NCI-H1417 (cell line): ENCODE measurements at places on chromosomes 7 and 10.

GRCh38 chr7:155213955-155214740 lies 83.5 kb upstream of the INSIG1 start:
- peak; percentile 68 for DNase-seq

DNA sequence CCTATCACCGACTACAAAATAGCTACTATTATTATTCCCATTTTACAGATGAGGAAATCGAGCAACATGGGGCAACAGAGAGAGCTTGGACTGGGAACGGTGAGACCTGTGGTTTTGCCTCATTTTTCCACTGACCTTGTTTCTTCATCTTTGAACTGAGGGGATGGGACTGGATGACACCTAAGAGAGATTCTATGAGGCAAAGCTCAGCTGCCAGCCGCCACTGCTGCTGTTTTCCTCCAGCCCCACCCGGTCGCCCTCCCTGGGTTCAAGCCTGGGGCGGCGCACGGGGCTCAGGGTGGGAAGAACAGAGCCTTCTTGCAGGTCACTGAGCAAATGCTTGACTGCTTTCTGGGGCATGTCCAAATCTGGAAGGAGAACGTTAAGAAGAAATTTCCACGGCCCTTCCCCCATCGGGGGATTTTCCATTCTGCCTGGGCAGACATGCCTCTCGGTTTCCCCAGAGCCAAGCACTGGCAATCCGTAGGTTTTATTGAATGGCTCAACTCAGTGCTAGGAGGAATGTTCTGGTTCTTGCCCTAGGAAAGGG lies 12.3 kb downstream of the DDIT4 start:
- DNase-seq = no peak

- DNase-seq = no peak
Measured at GRCh38 chr7:102069931-102070629, 216.6 kb upstream of the SH2B2 start.

- DNase-seq = no peak
Measured at GRCh38 chr10:88243836-88244730, 339.0 kb downstream of the RNLS start.

GRCh38 chr7:9189703-9190102 lies 756.3 kb downstream of the NXPH1 start:
- DNase-seq = no peak

- no peak for DNase-seq
Measured at GRCh38 chr10:77104459-77104980, 533.1 kb downstream of the KCNMA1 start.

DNA sequence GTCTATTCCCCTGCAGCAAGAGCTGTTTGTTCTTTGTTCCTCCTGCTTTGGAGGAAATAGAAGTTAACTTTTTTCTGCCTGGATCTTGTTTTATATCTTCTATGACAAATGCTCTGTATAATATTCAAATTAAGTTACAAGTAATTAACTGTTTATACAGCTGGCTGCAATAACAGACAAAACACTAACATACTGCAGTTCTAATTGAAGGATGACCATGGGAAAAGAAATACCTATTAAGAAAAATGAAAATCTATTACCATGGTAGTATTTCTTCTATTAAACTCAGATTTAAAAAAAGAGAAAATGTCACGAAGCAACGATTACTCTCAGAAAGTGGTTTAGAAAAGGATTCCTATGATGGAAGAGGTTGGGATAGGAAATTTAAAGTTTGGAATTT lies 213.8 kb upstream of the PLXNA4 start:
- no peak for DNase-seq

GRCh38 chr10:87615856-87616255 lies 43.8 kb upstream of the PAPSS2 start:
- DNase-seq = no peak

GRCh38 chr7:146424084-146424483 lies 307.5 kb downstream of the CNTNAP2 start:
- DNase-seq = no peak

GRCh38 chr7:78779788-78780187 lies 673.7 kb downstream of the MAGI2 start:
- DNase-seq = peak; percentile 22

DNA sequence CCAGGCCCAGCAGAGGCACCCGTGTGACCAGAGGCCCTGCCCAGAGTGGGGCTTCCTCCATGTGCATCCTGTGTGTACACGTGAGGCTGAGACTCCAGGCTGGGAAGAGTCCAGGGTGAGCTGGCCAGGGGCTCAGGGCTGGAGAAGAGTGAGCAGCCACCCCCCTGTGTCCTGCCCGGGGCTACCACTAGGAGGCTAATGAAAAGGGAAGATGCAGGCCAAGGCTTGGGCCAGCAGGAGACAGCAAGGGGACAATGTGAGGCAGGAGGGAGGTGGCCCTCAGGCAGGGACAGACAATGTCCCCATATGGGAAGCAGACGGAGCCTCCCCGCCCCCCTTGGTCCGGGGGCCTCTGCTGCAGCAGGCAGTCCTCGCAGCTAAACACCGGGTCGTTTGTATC lies 102.0 kb downstream of the HIF1AN start:
- DNase-seq = no peak

- no peak for DNase-seq
Measured at GRCh38 chr10:75782463-75783248, 351.2 kb downstream of the LRMDA start.

- no peak for DNase-seq
Measured at GRCh38 chr10:60236869-60237524, 152.7 kb downstream of the ANK3 start.

DNA sequence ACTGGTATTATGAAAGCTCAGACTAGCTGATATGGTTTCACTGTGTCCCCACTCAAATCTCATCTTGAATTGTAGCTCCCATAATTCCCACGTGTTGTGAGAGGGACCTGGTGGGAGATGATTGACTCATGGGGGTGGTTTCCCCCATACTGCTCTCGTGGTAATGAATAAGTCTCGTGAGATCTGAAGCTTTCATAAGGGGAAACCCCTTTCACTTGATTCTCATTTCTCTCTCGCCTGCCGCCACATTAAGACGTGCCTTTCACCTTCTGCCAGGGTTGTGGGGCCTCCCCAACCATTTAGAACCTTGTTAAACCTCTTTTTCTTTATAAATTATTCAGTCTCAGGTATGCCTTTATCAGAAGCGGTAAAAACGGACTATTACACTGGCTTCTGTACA lies 40.3 kb downstream of the COL13A1 start:
- no peak for DNase-seq

GRCh38 chr7:80439894-80440821 lies 71.7 kb downstream of the GNAT3 start:
- DNase-seq = no peak

DNA sequence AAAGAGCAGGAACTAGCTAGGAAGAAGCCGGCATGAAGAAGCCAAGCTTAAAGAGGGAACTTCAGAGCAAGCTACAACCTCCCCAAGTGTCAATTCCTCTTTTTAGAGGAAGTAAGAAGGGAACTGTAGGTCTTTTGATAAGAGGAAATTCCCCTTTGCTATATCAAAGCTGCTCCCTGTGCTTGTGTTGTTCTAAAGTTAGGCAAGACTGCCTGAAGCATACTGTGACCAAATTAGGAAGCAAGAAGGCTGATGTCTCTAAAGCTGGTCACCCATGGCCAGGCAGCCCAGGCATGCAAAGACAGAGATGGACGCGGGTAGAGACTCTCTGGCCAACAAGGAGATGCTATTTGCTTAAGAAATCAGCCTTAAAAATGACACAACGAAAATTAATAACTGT lies 87.9 kb downstream of the RNF216 start:
- DNase-seq = no peak

- DNase-seq = no peak
Measured at GRCh38 chr10:4195213-4195612, 410.2 kb upstream of the KLF6 start.

- DNase-seq = peak; percentile 80
Measured at GRCh38 chr7:90850471-90850870, 254.3 kb downstream of the CDK14 start.

GRCh38 chr10:132255489-132256344 lies 52.0 kb downstream of the STK32C start:
- no peak for DNase-seq

DNA sequence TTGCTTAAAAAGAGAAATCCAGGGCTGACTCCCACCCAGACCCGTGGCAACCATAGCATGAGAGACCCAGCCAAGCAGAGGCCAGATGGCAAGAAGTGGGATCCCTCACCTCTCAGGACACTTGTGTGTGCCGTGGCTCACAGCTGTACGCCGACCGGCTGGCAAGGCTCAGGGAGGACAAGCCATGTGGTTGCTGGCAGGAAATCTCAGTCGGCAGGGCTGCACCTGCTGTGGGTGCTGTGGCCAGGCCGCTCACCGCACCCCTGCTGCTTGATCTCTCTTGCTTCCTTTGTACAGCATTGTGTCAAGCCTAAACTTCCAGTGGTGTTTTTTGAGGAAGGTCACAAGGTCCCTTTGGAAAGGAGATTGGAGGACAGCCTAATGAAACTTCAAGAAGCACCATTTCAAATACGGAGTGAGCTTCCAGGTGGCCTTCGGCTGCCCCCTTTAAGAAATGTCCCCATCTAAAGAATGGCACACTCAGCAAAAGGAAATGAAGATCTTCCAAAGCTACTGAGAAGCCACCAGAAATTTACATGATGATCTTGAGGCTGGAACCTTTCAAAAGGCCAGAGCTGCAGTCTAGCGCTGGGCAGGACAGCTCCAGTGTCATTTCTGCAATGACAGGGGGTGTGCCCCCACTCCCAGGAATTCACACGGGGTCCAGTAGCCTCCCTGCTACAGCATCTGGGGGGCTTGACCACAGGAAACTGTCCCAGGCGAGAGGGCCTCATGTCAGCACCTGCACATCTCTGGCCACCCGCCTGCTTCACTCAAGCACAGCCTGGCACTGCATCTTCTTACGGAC lies 409.0 kb upstream of the MGMT start:
- no peak for DNase-seq

GRCh38 chr10:118926441-118926840 lies 103.1 kb upstream of the NANOS1 start:
- no peak for DNase-seq

DNA sequence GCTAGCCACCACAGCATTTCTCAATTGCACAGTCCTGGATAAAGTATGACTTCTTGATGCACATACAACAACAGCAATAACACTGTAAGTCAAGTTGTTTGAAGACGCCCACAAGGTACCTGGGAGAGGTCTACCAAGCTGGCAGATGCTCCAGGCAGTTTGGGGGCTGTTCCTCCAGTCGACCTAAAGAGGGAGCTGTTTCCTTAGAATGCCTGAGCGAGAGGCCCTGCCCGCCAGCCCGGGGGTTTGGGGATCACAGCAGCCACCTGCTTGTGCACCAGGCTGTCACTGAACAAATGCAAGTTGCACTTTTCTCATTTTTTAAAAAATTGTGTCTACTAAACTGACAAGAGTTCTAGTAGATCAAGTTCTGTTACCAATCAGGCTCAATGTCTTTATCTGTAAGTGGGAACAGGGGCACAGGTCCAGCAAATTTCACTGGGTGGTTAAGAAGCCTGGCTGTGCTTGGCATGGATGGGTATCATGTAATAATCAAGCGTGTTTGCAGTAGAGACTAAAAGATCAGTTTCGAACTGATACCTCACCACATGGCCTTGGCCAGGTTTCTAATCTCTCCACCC lies 193.8 kb upstream of the ADO start:
- peak; percentile 24 for DNase-seq

- DNase-seq = no peak
Measured at GRCh38 chr7:82146491-82146890, 297.1 kb downstream of the CACNA2D1 start.

- DNase-seq = no peak
Measured at GRCh38 chr10:78362406-78363022, 328.9 kb downstream of the RPS24 start.

DNA sequence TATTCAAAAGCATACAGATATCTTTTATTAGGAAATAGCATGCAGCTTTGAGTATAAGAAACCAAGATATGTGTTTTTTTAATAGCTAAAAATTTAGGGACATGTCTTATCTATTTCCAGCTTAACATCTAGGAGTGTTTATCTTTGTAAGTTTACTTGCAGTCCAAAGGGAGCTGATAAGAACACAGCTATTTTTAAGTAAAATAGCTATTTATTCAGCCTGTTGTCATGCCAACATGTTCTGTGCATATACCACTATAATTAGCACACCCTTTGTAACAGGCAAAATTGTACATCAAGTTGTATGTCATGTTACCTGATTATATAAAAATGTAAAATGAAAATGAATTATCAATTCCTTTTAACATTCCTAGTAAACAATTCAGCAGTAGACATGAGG lies 29.6 kb downstream of the FAM133B start:
- DNase-seq = no peak

DNA sequence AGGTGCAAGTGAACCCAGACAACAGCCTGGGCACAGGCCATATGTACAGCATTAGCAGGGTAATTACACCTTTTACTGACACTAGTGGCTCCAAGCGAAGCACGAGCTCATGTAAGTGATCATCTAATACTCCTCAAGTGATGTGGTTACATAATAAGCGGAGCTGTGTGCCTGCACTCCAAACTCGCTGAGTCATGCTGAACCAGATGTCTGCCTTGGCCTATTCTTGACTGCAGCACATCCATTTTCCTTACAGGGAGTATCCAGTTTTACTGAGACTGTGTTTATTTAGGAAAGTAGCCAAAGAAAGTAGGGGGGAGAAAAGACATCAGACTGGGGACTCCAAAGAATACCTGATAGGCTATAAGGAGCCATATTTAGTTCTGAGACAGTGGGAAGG lies 90.1 kb downstream of the GRM3 start:
- no peak for DNase-seq

DNA sequence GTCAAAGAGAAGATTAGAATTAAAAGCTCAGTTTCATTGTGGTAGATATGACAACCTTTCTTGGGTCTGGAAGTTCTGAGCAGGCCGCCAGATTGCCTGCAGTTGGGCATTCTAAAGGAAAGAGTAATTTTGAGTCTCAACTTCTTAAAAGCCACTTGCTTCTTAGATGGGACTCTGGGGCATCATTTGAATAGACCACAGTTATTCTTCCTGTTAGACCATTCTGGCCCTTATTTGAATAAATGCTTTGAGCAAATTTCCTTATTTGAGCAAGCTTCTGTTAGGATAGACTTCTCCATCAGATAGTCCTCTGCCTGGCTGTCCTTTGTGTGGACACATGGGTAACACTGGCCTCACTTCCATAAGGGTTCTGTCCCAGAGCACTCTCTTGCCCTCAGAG lies 40.2 kb downstream of the SND1 start:
- DNase-seq = no peak

- no peak for DNase-seq
Measured at GRCh38 chr10:16192337-16192736, 244.5 kb upstream of the PTER start.

DNA sequence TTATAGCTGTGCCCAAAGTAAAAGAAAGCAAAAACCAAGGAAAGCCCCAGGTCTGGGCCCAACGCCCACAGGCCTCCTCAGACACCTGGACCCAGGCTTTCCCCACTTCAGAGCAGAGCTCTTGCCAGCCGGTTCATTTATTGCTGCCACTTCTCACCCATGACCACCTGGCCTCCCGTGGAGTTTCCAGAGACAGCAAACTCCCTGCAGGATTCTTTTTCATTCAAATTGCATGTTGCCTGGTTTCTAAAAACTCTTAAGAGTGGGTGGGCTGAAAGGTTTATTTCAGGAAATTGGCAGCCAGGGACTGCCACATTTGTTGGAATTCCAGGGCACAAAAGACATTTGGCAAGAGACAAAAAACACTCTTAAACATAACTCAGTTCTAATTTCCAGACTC lies 4.7 kb downstream of the VOPP1 start:
- DNase-seq = peak; percentile 23
